ENCODE measurements at places on chromosomes 3 and 15.

DNA sequence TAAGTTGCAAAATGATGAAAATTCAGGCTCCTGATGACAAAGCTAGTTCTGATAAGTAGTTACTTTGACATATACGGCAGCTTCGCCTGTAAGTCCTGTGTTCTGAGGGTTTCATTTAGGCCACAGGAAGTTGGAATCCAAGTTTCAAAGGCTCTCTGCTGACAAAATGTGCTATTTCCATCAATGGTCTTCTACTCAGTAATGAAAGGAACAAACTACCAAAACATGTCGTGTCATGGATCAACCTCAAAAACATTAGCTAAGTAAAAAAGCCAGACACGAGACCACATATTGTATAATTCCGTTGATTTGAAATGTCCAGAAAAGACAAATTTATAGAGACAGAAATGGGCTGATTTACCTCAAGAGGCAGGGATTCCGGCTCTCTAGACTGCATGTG lies 22.5 kb downstream of the NGRN start:
- no peak for DNase-seq

- no peak for DNase-seq
Observed at GRCh38 chr3:31488475-31489017, 44.2 kb upstream of the STT3B start.

GRCh38 chr3:62962714-62963113 lies 87.5 kb upstream of the CADPS start:
- no peak for DNase-seq

DNA sequence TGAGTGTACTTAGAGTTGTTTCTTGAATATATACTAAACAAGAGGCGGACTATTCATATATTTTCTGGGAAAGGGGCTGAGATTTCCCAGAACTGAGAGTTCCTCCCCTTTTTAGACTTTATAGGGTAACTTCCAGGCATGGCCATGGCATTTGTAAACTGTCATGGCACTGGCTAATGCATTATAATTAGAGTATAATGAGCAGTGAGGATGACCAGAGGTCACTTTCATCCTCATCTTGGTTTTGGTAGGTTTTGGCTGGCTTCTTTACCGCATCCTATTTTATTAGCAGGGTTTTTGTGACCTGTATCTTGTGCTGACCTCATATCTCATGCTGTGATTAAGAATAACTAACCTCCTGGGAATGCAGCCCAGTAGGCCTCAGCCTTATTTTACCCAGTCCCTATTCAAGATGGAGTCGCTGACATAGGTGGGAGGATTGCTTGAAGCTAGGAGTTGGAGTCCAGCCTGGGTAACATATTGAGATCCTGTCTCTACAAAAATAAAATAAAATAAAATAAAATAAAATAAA lies 91.4 kb downstream of the MOBP start:
- DNase-seq, result no peak

DNA sequence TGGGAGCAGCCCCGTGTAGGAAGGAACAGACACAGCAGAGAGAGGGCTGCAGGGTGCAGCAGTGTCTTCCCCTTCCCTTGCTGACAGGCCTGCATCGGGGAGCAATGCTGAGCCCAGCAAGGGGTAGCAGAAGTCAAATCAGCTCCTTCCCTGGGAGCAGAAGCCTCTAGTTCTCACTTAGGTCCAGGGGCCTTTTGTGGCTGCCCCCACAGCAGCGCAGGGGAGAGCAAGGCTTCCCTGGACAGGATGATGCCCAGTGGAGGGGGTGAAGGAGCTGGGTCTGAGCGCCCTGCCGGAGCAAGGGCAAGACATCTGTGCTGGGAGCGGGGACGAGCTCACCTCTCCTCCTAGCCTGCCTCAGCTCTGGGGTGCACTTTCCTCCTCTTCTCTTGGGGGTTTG lies 827 bp downstream of the PLCB2 start:
- DNase-seq, result no peak

- no peak for DNase-seq
Observed at GRCh38 chr3:67450153-67450552, 204.3 kb downstream of the SUCLG2 start.

GRCh38 chr3:129673012-129673411 lies 66.5 kb upstream of the PLXND1 start:
- no peak for DNase-seq

GRCh38 chr3:149532489-149533180 lies 58.1 kb downstream of the TM4SF4 start:
- DNase-seq, result no peak

Data from stimulated activated naive CD8-positive, alpha-beta T cell treated with anti-CD3 and anti-CD28 coated beads, Interleukin-15, amount 100 ng/mL, for 72 hours (primary cell).